Skin of body (tissue), 3 donors: ENCODE measurements at places on chromosomes 6 and 20.
A peak's percentile ranks its signal among the peaks of the same experiment; 100 is the strongest.

DNA sequence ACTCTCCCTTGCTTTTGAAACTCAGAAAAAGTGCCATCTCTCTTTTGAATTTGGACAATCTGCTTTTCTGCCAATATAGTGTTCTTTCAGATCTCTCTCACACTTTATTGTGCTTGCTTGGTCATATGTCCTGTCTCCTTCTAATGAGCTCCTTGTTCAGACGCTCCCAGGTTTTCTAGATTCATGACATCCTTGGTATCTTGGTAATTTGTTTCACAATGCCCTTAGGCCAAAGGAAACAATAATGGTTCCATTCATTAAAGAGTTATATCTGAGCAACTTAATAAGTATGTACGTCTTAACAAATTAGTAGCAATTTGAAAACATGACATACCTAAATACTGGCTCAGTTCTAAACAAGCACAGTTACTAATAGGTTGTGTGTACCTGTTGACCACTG, 293.4 kb upstream of the SPTLC3 start:
- no peak for DNase-seq

DNA sequence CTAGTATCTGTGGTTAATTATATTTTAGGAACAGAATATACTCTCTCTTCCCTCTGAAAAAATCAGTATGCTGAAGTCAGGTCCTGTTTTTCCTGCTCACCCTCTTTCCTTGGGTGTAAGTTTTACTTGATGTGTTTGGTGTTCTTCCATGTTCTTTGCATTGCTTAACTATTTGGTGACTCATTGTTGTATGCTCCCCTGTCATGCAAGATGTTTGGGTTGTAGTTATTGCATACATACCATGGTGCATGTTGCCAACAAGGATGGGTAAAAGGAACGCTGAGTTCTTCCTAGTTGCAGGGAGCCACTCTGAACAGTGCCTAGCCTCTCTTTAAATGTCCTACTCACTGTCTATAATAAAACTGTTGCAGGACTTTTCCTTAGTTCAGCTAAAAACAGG, 207.9 kb upstream of the LAMP5 start:
- no peak for DNase-seq

- DNase-seq, result no peak
These were observed 4.9 kb upstream of the CDH22 start for GRCh38 chr20:46312945-46313861.

GRCh38 chr6:33320315-33321181, 3.0 kb upstream of the ZBTB22 start:
- no peak for DNase-seq

GRCh38 chr6:154432533-154433476, 76.2 kb upstream of the IPCEF1 start:
- no peak for DNase-seq

GRCh38 chr6:148689168-148689567, 57.7 kb upstream of the UST start:
- no peak for DNase-seq

DNA sequence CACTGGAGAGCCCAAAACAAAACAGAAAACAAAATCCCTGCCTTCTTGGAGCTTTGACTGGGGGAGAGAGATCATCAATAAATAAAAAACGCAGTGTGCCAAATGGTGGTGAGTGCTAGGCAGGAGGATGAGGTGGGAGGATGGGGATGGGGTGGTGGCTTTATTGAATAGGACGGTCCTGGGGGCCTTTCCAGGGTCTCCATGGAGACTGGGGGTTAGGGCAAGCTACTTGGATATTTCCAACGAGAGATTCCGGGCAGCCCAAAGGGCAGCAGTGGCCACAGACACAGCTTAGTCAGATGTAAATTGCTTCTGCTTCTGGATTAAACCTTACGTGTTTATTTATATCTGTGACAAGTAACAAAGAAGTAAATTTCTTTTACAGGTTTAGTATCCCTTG, 700.1 kb downstream of the QKI start:
- no peak for DNase-seq

DNA sequence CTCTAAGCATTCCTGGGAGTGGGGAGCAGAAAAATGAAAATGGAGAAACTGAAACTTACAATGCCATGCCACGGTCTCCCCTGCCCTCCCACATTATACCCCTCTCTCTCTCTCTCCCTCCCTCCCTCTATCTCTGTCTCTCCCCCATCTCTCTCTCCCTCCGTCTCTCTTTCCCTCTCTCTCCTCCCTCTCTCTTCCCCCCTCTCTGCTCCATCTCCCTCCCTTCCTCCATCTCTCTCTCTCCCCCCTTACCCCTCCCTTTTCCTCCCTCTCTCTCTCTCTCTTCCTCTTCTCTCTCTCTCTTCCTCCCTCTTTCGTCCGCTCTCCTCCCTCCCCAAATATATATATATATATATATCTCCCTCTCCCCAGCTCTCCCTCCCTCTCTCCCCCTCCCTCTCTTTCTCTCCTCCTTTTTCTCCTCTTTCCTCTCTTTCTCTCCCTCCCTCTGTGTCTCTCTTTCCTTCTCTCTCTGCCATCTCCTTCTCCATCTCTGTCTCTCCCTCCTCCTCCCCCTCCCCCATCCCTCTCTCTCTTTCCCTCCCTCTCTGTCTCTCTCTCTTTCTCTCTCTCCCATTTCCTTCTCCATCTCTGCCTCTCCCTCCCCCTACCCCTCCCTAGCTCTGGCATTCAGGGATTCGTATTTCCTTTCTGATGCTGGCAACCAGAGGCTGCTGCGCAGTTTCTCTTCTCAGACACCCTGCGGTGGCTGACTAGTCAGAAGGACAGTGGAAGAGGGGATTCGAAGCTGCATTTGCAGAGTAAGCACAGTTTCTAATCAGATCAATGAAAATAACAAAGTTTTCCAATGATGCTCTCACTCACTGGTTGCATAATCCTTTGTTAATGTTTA, 13.9 kb upstream of the VAPB start:
- DNase-seq, result peak; percentile 41

GRCh38 chr6:5506597-5506996, 245.3 kb downstream of the FARS2 start:
- DNase-seq, result no peak

GRCh38 chr20:12947691-12948090, 61.1 kb upstream of the SPTLC3 start:
- DNase-seq, result no peak

DNA sequence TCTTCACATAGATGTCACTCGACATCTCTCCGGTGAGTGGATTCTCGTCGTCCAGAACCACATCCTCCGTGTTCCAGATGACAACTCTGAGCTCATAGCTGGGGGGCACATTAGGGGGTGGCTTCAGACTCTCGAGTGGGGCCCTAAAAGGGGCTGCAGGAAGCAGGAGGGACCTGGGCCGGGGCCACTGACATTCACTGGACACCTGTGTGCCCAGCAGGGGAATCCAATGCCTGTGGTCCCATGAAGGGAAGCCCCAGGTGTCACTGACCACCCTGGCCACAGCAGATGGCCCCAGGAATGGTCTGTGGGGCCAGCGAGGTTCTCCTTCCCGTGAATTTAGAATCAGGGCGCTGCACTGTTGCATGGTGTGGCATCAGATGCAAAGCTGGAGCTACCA, 18.7 kb downstream of the ERGIC3 start:
- DNase-seq, result no peak

DNA sequence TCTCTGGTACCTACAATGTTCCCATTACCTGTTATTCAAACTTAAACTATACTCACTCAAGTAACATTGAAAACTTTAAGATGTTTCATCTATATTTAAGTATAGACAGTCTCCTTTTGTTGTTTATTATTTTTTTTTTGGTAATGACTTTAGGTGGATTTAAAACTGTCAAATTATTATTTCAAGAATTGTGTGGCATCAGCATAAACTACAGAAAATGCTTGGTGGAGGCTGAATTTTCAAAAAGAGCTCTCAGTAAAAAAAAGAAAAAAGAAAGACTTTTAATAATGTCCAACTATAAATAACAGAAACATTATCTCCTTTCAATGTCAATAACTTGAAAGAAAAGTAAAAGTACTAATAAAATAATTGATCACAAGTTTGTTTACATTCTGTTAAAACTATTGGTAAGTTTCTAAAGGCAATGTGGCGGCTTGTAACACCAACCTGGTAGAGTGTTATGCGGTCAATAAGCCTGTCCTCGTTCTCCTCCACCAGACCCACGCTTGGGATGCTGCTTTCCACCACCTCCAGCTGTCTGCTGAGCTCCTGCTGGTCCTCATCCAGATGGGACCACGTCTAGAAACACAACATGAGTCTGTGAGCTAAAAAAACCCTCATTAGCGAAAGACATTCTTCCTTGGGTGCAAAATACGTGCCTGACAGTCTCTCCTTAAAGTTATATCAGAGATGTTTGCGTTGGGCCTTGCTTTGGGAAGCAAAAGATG, 400.6 kb downstream of the SYNE1 start:
- DNase-seq, result no peak

DNA sequence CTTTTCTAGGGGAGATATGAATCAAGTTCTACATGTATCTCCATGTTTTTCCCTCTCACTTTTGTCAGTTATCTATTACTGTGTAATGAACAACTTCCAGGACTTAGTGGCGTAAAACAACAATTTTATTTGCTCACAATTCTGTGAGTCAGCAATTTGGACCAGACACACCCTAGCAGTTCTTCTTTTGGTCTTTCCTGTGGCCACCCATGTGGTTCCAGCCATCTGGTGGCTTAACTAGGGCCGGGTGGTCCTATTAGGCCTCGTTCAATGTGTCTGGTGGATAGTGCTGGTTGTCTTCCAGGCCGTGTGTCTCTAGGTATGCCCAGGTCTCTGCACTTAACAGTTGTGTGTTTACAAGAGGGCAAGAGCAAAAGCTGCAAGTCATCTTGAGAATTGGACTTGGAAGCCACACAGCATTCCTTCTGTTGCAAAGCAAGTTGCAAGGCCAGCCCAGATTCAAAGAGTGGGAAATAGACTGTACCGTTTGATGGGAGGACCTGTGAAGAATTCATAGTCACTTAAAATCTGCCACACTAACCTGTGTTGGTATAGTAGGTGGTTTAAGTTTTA, 20.8 kb upstream of the SLC35D3 start:
- no peak for DNase-seq

DNA sequence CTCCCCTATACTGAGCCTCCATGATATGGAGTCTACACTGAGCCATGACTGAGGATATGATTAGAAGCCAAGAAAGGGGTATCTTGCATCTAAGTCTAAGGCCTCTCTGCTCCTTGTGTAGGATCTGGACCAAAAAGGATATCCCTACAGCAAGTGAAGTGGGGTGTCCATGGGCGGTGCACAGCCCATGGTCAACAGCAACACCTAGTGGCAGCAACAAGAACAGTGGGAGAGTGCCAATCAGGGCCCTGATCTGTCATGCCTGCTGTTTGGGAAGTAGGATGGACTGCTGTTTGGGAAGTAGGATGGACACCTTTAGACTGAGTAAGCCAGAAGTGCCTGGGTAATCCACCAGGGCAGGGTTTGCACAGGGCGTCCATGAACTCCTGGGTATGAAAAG, 22.4 kb downstream of the PTGIS start:
- DNase-seq, result no peak

DNA sequence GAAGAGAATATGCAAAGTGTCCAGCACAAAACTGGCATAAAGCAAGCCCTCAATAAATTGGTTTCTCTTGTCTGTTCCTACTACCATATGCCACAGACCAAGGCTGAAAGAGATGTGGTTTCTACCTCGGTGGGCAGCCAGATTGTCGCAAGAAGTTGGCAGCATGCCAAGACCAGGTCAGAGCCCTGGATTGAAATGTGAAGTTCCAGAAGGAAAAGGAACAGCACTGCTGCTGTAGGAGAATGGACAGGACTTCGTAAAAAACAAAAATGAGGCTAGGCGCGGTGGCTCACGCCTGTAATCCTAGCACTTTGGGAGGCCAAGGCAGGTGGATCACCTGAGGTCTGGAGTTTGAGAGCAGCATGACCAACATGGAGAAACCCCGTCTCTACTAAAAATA, 22.1 kb downstream of the MRPL14 start:
- DNase-seq, result no peak

GRCh38 chr6:9732056-9732455, 682.8 kb downstream of the TFAP2A start:
- peak; percentile 66 for DNase-seq

DNA sequence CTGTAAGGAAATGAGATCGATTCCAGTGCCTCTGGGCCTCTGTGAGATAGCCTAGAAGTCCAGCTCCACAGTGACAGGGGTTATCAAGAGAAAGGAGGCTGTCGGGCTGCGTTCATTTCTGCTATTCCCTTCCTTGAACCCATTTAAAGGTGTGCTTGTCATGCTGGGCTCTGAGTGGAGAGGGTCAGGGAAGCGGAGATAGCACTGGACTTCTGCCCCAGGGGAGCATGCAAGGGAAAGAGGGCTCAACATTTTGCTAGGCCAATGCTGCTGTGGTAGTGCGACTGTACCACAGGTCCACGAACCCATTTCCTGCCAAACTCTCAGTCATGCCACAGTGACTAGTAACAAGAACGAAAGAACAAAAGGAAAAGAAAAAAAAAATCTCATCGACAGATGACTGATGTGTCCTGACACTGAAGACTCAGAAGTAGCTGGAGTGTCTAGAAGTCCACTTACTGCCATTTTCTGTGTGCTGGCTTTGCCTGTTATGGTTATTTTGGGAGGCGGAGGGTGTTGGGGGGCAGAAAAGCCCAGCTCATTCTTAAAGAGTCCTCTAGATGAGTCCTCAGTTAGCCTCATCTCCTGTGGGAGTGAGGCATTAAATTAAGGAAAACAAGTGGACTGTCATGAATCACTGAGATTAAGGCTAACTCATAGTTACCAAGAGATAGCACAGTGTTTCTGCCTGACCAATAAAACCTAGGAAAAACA, 8.1 kb downstream of the NEDD9 start:
- DNase-seq, result no peak

DNA sequence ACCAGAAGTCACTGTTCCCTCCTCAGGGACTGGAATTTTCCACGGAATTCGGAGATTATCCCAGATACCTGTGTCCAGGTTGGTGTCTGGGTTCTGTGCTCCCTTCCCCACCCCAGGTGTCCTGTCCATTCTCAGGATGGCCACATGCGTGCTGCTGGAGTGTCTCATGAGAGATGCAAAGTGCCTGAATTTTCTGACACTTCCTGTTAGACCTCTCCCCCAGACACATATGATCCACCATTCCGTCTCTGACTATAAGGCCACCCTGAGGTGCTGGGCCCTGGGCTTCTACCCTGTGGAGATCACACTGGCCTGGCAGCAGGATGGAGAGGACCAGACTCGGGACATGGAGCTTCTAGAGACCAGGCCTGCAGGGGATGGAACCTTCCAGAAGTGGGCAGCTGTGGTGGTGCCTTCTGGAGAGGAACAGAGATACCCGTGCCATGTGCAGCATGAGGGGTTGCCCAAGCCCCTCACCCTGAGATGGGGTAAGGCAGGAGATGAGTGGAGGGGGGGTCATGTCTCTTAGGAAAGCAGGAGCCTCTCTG, 14.4 kb upstream of the HLA-A start:
- no peak for DNase-seq
